Ascending aorta (tissue), 2 donors: ENCODE measurements at places on chromosomes 3 and 15.
A peak's percentile ranks its signal among the peaks of the same experiment; 100 is the strongest.

DNA sequence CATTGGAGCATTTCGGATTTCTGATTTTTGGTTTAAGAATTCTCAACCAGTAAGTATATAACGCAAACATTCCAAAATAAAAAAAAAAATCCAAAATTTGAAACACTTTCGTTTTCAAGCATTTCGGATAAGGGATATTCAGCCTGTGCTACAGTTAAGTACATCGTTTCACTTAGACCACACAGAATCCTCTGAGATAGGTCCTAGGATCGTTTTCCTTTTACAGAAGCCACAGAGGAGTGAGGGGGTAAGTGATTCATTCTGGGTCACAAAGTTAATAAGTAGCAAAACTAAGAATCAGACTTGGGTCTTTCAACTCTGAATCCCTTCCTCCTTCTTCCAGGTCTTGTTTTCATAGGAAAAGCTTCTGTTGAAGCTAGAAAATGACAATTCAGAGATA, 249.3 kb downstream of the BBX start:
- DNase-seq: no peak

DNA sequence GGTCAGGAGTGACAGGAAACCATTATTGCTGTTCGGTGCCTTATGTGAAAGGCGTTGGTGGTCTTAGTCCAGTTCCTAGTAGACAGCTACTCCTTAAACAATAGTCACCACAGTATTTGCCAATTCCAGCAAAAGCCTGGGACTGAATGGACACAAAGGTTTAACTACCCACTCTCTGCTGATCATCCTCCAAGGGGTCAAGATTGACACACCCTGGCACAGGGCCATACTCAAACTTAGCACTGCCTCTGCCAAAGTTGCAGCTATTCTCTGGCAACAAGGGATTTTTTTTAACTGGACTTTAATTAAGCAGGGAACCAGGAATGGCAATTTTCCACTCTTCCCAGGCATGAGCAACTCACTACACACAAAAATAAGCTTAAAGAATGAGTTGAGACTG, 193.9 kb downstream of the NLGN1 start:
- DNase-seq: no peak

- DNase-seq: no peak
Observed at GRCh38 chr15:68629519-68630210, 50.9 kb downstream of the CORO2B start.

GRCh38 chr3:168220556-168220955, 124.8 kb upstream of the GOLIM4 start:
- no peak for DNase-seq

GRCh38 chr3:179292450-179292849, 30.4 kb upstream of the ZNF639 start:
- no peak for DNase-seq

DNA sequence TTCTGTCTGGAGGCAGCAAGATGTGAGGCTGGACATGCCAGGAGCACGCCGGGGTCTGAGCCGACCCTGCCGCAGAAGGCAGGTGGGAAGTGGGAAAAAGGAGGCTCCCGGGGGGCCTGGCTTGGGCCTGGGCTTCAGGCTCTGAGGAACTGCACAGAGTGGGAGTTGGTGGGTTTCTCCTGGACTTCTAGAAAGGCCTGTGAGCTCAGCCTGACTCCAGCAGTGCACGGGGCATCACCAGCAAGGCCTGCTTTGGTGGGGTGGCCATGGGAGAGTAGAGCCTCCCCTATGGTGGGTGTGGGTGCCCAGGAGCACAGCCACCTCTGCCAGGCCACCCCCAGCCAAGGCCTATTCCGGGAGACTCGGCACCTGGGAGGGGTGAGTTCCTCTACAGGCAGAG, 18.1 kb upstream of the SLC41A3 start:
- DNase-seq: no peak

GRCh38 chr3:1017870-1018269, 75.0 kb upstream of the CNTN6 start:
- DNase-seq: no peak

DNA sequence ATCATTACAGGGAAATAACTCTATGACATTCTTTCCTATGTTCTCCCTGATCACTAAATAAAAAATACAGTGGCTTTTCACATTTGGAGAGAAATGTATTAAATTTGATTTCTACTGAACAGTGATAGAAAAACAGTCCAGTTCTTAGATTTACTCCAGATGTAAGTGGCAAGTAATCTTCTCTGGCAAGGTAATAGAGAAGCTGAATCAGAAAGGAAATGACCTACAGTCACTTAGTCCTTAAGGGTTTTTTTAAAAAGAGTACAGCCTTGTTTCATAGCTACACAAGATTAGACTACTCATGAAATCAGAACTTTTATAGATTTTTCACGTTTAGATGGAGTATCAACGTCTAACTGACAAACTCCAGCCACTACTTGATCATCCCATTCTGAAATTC, 236.9 kb downstream of the CADPS start:
- DNase-seq: no peak

GRCh38 chr3:43786102-43786501, 95.4 kb downstream of the ABHD5 start:
- no peak for DNase-seq

GRCh38 chr15:52111517-52112202, 915 bp downstream of the BCL2L10 start:
- DNase-seq: no peak

DNA sequence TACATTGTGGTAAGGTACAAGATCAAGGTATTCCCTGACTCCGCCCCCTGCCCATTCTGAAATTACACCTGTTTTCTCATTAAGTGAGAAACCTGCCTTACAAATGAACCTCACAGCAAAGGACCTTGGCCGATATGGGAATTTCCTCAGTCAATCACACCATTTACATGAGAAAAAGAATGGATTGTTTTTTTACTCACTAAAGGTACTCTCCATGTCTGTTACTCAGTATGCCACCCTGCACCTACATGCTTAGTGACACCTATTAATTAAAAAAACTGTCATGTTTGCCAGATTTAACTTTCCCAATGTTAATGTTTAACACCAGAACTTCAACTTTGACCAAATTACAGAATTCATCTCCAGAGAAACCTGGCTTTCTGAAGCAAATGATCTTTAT, 62.0 kb downstream of the ESYT3 start:
- no peak for DNase-seq

GRCh38 chr3:54917174-54917573, 10.7 kb downstream of the LRTM1 start:
- DNase-seq: no peak

DNA sequence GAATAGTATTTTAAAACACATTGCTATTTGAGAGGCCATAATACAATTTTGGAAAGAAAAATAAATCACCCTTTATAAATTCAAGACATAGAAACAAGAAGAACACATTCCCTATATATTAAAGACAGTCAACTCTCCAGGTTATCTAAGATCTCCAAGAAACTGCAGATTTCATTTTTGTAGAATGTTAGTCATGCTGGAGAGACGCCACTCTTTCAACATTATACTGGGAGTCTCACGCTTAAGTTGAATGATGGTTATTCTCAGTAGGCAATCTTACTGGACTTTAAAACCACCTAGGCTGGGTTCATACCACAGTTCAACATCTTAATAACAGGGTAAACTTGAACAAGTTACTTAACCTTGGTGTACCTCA, 3.6 kb upstream of the CHRM5 start:
- DNase-seq: no peak

DNA sequence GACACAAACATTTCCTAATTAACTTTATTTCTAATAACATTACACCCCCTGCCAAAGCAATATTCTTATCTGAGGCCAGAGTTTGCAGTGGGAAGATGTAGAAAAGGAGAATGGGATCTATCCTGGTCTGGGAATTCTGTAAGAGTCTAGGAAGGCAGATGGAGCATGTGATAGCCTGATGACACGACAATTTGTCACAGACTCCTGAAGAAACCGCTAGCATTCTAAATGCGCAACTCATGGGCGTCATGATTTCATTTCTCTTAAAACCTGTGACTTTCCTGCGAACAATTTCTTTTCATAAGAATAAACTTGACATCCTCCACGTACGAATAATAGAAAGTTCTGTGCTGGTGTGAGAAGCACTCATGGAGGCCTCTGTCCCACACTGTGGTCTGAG, 72.9 kb upstream of the ATP10A start:
- no peak for DNase-seq

DNA sequence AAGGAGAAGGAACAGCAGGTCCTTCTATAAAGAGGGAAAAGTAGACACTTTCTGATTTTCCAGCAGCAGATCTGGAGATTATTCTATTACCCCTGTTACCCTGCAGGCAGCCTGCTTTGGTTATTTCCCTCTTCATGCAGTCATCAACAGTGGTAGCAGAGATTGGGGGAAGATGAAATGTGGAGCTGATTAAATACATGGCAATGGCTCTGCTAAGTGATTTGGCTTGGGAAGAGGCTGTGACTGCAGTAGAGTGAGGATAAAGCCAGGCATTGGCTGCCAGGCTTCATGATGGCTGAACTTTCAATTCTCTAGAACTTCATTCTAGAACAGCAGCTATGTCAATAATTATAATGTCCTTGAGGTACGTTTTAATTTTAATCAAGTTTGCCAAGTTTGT, 29.1 kb downstream of the PTX3 start:
- no peak for DNase-seq

DNA sequence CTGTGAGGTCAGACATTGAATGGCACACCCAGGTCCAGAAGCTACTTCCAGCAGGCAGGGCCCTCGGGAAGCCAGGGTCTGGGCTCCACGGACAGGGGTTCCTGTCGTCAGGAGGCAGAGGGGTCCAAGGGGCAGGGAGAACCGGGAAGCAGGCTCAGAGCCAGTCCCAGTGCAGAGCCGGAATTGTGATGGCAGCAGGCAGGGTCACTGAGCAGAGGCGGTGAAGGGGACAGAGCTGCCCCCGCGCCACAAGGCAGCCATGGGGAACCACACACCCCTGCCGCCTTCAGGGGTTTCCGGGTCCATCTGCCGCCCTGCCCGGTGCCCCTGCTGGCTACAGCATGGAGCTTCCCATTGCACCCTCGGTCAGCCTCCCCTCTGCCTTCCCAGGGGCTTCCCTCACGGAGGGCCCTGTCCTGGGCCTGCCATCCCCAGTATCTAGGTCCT, 136.9 kb downstream of the NSMCE3 start:
- no peak for DNase-seq

DNA sequence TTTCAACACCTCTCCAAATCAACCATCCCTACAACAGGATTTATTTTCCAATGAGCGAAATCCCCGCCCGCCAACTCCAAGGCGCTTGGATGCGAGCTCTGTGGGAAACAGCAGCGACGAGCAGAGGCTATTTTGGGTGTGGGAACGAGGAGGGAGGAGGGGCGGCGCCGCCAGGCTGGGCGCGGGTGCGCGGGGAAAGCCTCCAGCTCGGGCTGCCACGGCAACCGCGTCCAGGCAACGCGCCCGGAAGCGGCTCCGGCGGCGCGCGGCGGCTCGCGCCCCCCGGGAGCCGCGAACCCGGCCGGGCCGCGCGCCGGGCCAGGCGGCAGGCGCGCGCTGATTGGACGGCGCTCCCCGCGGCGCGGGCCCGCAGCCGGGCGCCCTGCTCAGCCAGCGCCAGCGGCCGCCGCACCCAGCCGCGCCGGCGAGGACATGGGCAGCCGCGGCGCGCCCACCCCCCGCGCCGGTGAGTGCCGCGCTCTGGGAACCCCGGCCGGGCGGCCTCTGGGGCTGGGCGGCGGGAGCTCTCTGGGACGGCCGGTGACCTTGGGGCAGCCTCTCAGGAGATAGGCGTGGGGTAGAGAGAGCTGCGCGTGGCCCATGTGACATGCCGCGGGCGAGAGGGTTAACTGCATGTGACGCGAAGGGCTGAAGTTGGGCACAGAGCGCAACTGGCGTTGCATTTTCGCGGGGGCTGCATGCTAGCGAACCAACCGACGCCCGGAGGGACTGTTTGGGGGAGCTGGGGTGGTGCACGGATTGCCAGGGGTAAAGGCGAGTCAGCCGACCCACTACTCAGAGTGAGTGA, at the start of gene FAM81A:
Gene FAM81A, plus strand, starts transcription at position 370 of the 808 bp plus-strand sequence. CDS start 20,441 bp downstream, outside the sequence.
- peak; percentile 11 for DNase-seq

DNA sequence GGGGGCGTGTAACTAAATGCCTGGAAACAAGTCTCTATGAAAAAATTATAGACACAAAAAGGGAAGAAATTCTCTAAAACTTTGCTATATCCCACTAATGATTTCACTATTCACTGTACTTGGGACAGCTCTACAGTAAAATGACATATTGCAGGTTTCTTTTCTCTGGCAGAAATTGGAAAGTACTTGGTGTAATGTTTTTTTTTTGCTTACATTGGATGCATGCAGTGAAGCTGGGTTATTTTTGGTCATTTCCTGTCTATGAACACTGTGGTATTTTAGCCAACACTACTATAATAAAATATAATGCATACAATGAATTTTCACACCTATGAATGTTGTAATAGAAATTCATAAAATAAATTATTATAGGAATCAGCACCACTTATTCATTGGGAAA, 109.7 kb downstream of the LRRC49 start:
- DNase-seq: no peak

- DNase-seq: no peak
Observed at GRCh38 chr3:152398495-152398894, 129.8 kb downstream of the MBNL1 start.

DNA sequence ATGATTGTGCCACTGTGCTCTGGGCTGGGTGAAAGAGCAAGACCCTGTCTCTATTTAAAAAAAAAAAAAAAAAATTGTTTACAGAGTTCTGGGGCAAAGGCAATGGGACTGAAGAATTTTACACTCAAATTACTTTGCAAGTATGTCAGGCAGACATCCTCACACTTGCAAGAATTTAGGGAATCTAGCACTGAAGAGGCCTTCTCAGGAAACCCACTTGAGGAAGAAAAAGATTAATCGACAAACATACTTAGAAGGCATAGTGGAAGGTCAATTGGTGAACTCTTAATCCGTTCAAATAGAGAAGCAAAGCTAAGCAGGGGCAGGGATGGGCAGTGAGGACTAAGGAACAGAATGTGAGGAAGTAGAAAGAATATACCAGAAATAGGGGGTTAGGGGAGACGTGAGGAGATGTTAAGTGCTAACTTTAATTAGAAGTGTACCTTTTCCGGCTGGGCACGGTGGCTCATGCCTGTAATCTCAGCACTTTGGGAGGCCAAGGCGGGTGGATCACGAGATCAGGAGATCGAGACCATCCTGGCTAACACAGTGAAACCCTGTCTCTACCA, 15.0 kb downstream of the ST6GAL1 start:
- DNase-seq: no peak

- DNase-seq: no peak
Observed at GRCh38 chr3:138688871-138689299, 80.3 kb downstream of the FAIM start.

- no peak for DNase-seq
Observed at GRCh38 chr3:50334339-50335075, 6.1 kb downstream of the RASSF1 start.

- no peak for DNase-seq
Observed at GRCh38 chr15:39629906-39630305, 49.0 kb downstream of the THBS1 start.

DNA sequence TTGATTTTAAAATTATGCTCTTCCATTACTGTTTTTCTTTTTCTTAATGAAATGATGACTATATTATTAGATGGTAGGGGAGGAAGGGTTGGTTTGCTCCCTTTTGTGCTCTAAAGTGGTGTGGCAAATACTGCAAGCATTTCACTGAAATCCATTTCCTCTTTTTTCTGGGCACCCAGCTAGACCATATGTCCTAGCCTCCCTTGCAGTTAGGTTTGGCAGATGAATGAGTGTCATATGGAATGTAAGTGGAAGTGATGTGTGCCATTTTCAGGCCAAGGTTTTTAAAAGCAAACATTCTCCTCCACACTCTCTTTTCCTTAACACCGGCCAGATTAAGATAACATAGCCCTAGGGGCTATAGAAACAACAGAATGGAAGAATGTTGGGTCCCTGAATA, 363.0 kb downstream of the FGF12 start:
- DNase-seq: no peak
